Activated CD4-positive, CD25-positive, alpha-beta regulatory T cell treated with anti-CD3 and anti-CD28 coated beads, Interleukin-2, amount 50 U/mL, for 24 hours (primary cell): ENCODE measurements at places on chromosomes 4 and X.

DNA sequence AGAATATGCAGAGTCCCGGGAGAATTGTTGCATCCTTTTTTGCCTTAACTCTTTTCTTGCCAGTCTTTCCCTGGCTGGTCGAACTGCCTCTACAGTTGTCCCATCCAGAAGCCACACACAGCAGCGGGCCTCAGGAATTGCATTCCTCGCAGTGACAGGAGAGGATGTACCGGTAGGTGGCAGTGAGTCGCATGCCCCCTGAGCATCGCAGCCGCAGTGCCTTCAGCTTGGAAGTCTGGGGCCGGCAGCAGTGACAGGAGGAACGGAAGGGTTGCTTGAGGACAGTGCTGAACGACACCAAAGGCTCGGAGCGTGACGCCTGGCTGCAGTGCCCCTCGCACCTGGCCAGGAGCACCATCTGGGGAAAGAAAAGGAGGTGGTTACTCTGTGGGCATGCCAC is 23.5 kb downstream of the NDP start:
- ATAC-seq: no peak

DNA sequence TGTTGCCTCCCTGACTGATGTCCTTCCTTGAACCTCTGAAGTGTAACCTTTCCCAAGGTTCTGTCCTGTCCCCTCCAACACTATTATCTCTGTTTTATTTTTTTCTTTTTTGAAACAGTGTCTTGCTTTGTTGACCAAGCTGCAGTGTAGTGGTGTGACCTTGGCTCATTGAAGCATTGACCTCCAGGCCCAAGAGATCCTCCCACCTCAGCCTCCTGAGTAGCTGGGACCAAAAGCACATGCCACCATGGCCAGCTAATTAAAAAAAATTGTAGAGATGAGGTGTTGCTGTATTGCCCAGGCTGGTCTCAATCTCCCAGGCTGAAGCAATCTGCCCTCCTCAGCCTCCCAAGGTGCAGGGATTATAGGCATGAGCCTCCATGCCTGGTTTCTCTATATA is 59.0 kb downstream of the EDA start:
- ATAC-seq: no peak

GRCh38 chr4:36067116-36067515 is 177.2 kb downstream of the ARAP2 start:
- no peak for ATAC-seq

GRCh38 chr4:27366104-27366823 is 505.6 kb downstream of the STIM2 start:
- no peak for ATAC-seq

DNA sequence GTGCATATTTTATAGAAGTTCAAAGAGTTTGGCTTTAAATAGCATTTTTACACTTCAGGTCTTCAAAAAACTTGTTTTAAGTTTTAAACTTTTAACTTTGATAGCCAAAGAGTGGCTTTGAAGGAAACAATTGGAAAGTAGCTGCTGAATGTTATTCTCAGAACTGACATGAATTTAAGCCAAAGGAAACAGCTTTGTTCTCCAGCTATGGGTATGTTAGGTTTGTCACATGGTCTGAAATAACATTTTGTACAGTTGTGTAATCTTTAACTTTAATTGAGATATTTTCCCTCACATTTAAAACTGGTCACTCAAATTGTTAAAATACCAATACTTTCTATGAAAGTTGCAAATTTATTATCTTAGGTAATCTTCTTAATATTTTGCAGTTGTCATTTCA is 564.7 kb downstream of the IL15 start:
- no peak for ATAC-seq
